MCF 10A (cell line): ENCODE measurements at places on chromosomes 1 and 21.

DNA sequence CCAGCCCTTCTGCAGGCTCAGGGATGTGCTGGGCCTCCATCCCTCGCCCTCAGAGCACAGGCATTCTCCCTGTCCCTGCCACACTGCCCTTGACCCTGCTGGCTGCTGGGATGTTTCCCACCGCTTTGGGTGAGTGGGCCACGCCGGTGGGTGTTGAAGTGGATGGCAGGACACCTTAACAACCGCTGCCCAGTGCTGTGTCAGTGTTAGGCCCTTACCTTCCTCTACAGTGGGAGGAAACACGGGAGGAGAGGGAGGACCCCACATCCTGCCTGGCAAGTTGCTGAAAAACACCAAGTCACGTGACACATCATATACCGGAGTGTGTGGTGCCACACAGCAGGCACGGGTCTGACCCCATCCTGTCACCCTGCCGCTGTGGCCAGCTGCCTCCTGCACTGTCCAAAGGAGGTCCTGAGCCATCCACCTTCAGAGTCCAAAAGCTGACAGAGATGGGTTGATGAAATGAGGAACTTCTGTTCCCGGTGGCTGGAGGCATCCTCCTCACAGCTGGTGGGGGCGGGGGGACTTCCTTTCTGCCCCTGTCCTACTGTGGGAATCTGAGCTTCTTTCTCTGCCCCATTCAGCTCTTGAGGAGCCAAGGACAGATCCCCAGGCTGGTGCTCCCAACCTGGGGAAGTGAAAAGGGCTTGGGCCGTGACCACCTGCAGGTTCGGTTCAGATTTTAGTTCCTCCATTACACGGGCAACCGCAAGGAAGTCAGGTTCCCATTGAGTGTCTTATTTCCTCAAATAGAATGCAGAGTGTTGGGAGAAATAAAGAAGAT is 3.2 kb upstream of the THEMIS2 start:
- DNase-seq = no peak

- DNase-seq = peak; percentile 40
These were observed 116.5 kb upstream of the SLC45A1 start for GRCh38 chr1:8201331-8201861.

DNA sequence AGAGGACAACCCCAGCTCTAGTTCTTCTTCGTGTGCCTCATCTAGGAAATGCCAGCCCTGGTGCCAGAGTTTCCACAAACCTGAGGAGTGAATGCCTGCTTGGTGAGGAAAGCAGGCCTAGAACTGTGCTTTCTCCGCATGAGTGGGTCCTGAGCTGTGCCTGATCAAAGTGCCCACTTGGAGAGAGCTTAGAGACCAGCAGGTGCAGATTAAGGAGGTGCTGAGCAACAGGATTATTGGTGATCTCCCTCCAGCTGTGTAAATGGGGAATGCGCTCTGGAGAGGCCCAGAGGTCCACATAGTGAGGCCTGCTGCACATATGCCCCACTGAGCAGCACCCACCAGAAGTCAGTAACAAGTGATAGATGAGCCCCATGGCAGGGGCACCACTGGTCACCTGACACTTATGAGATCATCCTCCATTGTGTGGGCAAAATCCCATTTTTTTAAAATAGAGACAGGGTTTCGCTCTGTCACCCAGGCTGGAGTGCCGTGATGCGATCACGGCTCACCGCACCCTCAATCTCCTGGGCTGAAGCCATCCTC is 127.2 kb upstream of the ZC3H12A start:
- no peak for DNase-seq

DNA sequence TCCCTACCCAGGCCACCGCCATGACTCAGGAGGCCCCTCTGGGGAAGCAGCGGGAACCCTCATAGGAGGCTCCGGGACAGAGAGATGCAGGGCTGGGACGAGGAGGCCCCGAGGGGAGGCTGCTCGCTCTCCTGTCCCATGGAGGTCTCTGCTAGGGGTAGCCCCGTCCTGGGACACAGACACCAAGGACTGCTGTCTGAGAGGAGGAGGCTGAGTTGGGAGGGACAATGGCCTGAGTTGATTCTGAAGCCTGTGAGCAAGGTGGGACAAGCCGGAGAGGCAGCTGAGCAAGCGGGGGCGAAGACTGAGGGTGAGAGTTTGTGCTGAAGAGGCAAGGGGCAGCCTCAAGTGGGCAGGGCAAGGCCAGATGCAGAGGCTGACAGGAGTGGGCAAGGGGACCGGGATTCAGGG is 17.4 kb downstream of the SLC27A3 start:
- no peak for DNase-seq

DNA sequence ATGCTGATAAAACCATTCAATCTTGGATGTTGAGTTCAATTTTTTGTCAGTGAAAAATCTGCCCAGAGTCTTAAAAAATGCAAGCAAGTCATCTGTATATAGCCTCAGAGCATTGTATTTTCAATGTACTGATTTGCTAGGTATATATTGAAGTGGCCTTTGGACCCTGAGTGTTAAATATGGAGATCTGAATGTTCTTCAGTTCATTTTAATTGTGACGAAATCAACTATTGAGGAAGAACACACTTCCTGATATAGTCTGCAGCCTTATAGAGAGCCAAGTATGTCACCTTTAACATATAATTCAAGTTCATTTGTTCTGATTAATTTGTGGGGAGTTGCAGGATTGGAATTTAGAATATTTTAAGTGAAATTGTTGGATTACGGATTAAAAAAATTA is 128.1 kb downstream of the ST6GALNAC3 start:
- no peak for DNase-seq

DNA sequence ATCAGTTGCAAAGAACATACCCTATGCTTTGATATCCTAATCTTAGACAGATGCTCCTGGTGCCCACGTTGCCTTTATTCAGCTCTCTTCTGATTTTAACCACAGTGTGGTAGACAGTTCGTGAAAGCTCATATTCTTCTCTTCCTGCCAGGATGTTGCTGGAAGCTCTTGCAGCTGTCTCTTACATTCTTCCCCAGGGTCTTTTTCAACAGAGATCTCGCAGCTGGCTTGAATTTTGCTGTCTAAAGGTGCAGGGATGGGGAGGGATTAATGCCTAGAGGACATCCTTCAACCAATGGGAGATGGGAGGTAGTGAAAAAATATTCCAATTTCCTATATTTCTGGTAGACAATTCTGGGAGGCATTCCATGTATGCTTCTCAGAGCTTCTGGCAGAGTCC is 150.0 kb upstream of the APP start:
- no peak for DNase-seq

DNA sequence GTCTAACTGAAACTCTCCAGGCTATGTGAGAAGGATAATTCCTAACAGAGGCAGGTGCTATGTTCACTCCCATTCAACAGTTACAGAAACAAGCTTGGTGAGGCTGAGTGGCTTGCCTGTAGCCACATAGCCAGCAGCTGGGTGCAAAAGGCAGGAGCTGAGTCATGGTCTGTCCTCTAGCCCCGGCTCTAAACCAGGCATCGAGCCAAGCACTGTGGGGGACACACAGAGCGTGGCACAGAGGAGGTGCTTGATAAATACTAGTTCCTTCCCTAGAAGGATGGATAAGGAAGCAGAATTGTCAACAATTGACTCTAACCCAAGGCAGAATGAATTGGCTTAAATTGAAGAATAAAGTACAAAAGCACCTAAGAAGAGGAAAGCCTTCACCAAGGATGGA is 10.4 kb upstream of the KCNA2 start:
- peak; percentile 46 for DNase-seq

GRCh38 chr1:207412845-207413244 is 41.3 kb upstream of the CR2 start:
- no peak for DNase-seq

GRCh38 chr1:156676820-156677615 is at the start of gene NES:
NES (minus strand) TSS chr1:156677407; CDS start chr1:156677264, 143 bp downstream.
- no peak for DNase-seq

- no peak for DNase-seq
These were observed 20.7 kb downstream of the METTL13 start for GRCh38 chr1:171802207-171802606.

GRCh38 chr21:44293551-44294231 is 6.2 kb upstream of the PFKL start:
- DNase-seq = no peak

DNA sequence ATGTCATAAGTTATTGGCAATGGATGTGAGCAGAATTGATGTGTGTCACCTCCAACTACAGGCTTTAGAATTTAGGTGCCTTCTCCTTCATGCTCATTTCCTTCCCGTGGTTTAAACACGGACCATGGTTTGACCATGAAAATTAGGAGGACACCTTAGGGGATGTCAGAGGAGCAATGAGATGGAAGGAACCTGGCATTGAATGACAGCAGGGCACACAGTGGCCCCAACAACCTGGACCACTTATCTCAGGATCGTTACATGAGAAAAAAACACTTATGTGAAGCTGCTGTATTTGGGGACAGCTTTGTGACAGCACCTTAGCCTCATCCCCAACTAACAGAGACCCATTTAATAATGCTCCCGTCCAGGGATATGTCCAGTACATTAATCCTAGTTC is 70.8 kb downstream of the SLC9A1 start:
- DNase-seq = no peak

DNA sequence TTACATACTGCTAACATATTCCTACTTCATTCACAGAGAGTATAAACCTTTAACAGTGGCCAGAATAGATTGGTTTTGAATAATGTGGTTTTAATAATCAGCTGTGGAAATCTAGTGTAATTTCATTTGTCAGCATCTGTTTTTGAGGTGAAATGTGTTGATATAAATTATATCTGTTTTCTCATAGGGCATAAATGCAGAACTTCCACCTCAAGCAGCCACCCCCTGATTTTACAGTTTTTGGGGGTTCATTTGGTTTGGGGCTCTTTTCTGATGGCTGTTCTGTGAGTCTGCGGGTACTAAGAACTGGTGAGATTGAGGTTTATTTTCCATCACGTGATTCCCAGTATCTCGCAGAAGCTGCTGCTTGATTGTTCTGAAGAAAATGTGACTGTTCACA is 23.2 kb downstream of the EDARADD start:
- DNase-seq = no peak

- peak; percentile 97 for DNase-seq
These were observed 1.4 kb downstream of the IER5 start for GRCh38 chr1:181089676-181090544.

DNA sequence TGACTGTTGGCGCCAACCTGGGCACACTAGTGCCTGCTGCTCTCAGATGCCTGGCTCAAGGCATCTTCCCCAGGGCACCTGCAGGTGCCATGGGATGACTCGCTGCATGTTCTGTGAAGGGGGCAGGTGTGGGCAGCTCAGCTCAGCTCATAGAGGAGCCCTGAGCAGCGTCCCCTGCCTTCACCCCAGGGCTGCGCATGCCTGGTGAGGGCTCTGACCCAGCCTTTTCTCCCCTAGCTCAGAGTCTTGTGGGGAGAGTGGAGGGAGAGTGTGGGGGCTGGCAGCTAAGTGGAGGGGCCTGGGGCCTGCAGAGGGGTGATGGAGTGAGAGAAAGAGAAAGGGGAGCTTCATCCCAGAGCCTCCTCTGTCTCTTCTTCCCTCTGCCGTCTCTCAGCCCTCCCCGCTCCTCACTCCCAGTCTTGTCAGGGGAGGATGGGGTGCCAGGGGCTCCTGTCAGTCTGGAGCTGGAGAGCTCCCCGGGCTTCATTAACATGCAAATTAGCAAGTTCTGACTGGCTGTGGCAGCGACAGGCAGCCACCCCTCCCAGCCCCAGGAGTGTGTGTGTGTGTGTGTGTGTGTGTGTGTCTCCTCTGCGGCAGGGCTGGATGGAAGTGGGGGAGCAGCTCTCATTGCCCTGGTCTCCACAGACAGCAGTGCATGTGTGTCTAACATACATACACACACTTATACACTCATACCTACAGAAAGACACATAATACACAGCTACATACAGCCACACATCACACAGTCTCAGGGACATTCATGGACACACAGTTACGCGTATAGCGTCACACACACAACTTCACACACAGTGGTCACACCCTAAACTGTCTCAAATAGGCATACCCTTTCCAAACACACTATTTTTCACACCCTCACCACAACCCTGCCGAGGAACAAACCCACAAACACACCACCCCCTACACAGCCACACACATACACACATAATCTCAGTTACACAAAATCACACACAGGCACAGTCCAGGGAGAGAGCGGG is 34.0 kb downstream of the FOXO6 start:
- no peak for DNase-seq

GRCh38 chr1:177333936-177334595 is 163.3 kb downstream of the BRINP2 start:
- no peak for DNase-seq

GRCh38 chr1:5889901-5890300 is 102.3 kb downstream of the NPHP4 start:
- no peak for DNase-seq

GRCh38 chr1:214854126-214854875 is 228.2 kb upstream of the KCNK2 start:
- no peak for DNase-seq

DNA sequence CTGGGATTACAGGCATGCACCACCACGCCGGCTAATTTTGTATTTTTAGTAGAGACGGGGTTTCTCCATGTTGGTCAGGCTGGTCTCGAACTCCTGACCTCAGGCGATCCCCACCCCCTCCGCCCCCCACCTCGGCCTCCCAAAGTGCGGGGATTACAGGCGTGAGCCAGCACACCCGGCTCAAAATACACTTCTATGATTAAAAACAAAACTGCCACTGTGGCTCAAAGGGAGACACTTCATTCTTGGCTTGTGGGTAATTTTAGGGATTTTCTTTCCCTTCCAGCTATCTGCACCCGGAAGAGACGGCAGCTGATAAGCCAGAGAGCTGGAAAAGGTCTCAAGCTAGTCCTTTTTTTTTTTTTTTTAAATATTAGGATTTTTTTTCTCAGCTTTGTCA is 24.5 kb downstream of the TMPRSS2 start:
- DNase-seq = no peak

DNA sequence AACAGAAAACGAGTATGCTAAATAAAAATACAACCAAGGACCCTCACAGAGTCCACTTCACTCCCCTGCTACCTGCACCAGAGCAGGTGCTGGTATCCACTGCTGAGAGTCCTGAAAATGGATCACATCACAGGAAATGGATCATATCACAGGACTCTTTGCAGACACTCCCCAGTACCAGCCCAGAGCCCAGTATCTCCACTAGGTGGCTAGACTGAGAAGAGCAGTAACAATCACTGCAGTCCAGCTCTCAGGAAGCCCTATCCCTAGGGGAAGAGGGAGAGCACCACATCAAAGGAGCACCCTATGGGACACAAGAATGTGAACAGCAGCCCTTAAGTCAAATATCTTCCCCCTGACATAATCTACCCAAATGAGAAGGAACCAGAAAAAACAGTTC is 28.0 kb downstream of the AGBL4 start:
- peak; percentile 8 for DNase-seq

DNA sequence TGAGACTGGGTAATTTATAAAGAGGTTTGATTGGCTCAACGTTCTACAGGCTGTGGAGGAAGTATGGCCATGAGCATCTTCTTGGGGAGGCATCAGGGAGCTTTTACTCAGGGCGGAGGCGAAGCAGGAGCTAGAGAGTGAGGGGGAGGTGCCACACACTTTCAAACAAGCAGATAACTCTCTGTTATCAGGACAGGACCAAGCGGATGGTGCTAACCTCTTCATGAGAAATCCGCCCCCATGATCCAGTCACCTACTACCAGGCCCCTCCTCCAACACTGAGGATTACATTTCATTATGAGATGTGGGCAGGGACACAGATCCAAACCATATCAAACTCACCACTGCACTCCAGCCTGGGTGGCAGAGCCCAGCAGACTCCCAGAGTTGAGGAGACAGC is 11.5 kb upstream of the LRRC47 start:
- no peak for DNase-seq
